ENCODE measurements at places on chromosomes 1 and 21. TPM values are rescaled to one million over a fixed set of nuclear protein-coding genes. Genes with fewer than 3 reads are reported as not detected.

DNA sequence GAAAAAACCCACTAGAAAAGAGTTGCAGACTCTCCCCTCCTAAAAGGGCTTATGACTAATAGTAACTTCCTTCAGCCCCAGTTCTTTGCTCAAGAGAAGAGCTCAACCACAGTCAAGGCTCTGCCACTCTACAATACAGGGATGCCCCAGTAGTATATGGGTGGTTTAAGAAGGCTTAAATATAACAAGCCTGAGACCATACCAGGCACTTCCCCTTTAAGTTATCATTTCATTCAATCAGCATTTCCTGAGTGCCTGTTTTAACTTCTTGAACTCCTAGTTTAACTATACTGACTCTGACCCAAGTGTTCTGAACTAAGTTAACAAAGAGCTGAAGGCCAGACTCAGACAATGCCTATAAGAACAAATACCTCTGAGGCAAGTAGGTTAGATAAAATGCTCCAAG, 19.8 kb downstream of the PRPF38A start:
- H3K4me1 ChIP-seq, result no peaks in the 10 kb centered on the region
- H3K27me3 ChIP-seq, result no peaks in the 10 kb centered on the region
- DNase-seq, result no peak
- H3K36me3 ChIP-seq, result peaks cover 22% of the 10 kb centered on the region
- no peak overlapping the region for H3K4me3 ChIP-seq

DNA sequence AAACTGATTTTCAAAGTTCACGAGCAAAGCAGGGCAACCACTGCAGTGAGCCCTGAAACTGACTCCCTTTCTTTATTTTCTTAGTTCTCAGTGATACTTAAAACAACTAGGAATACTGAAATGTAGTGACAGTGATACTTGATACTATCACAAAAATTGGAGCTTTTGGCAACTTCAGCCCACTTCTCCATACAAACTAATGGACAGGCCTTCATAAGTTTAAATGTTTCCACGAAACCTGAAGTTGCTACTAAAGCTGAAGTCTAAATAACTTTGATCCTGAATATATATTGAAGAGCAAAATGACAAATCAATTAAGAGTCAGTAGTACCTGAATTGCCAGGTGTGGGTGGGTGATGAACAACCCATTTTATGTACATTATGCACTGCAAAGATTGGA, 10.0 kb downstream of the NR5A2 start:
- H3K27me3 ChIP-seq, result no peaks in the 10 kb centered on the region
- no peak overlapping the region for H3K27ac ChIP-seq
- DNase-seq, result no peak

SIPA1L2 gene
- total RNA-seq, result 11.1 TPM

ECM1 gene
- 26.7 TPM for total RNA-seq

- no peaks in the 10 kb centered on the region for H3K36me3 ChIP-seq
- no peak overlapping the region for H3K4me3 ChIP-seq
- H3K27ac ChIP-seq, result no peak overlapping the region
- H3K27me3 ChIP-seq, result no peaks in the 10 kb centered on the region
These were observed 65.6 kb downstream of the RIMS3 start for GRCh38 chr1:40599926-40600325.

- no peaks in the 10 kb centered on the region for H3K36me3 ChIP-seq
- DNase-seq, result no peak
- no peak overlapping the region for H3K27ac ChIP-seq
- no peak overlapping the region for H3K4me3 ChIP-seq
These were observed 172.2 kb downstream of the EDEM3 start for GRCh38 chr1:184582411-184582810.

- DNase-seq, result no peak
- no peaks in the 10 kb centered on the region for H3K36me3 ChIP-seq
- no peaks in the 10 kb centered on the region for H3K4me1 ChIP-seq
- no peak overlapping the region for H3K27ac ChIP-seq
These were observed 4.9 kb downstream of the TMCO2 start for GRCh38 chr1:40252601-40253000.

DNA sequence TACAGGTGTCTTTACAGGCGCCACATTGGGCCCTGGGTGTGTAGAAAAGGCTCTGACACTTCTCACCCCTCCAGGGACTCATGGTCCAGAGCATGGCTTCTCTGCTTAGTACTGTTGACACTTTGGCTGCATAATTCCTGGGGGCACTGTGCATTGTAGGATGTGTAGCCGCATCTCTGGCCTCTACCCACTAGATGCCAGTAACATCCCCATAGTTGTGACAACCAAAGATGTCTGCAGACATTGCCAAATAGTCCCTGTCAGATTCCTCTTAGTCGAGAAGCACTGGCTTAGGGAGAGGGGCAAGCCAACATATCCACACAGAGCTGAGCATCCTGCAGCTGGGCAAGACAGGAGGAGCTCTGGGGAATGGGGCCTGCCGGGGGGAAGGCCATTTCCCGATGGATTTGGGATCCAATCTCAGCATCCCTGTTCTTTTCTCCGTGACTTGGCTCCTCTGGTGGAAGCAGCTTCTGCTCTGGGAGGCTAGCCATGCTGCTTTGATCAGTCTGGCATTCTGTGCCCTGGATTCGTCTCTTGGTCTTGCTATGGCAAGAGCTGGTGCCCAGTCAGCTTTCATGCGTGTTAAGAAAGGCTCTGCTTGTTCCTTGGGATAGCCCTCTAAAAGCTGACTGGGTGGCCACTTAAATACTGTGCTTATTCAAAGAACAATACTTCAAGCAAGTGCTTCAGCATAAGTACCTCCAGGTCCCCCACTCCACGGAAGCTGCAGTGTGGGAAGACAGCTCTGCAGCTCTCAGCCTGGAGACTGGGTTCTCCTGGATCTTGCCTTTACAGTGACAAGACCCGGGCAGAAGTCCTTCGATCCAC, 38.3 kb upstream of the SCMH1 start:
- H3K27ac ChIP-seq, result no peak overlapping the region
- no peaks in the 10 kb centered on the region for H3K27me3 ChIP-seq
- no peaks in the 10 kb centered on the region for H3K36me3 ChIP-seq
- H3K4me3 ChIP-seq, result no peak overlapping the region

GRCh38 chr21:33266050-33266788, at the start of gene IL10RB:
Gene IL10RB (plus strand): TSS chr21:33266367. CDS start chr21:33266466, 99 bp downstream.
- no peaks in the 10 kb centered on the region for H3K27me3 ChIP-seq
- H3K36me3 ChIP-seq, result peaks cover 4% of the 10 kb centered on the region
- no peaks in the 10 kb centered on the region for H3K4me1 ChIP-seq
- peak within 1 kb of the TSS; percentile 81 for H3K27ac ChIP-seq
- peak within 1 kb of the TSS; percentile 88 for H3K4me3 ChIP-seq

G0S2 gene
- 55.5 TPM for total RNA-seq

DNA sequence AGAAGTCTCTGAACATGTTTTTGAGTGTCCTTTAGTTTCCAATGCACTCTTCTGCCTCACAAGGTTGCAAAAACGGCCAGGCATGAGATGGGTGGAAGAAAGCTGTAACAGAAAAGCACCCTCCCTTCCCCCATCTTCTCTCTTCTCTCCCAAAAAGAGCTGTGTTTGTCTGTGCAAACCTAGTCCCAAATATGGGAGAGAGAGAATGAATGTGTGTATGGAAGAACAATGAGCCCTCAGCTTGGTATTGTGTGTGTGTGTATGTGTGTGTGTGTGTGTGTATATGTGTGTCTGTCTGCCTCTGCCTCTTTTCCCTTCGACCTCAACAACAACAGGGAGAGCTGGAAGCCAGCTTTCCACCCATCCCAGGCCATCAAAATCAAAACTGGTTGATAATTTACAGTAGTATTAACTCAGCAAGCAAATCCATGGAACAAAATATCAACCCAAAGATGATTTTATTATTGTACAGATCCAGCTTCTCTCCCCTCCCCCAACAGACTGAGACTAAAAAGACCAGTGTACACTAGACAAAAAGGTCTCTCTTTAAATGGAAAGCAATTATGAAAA, 1.8 kb downstream of the RERE start:
- no peak for DNase-seq
- H3K27ac ChIP-seq, result peak overlapping the region; percentile 95
- no peaks in the 10 kb centered on the region for H3K27me3 ChIP-seq

- no peak for DNase-seq
- H3K4me1 ChIP-seq, result no peaks in the 10 kb centered on the region
- no peaks in the 10 kb centered on the region for H3K36me3 ChIP-seq
These were observed 11.2 kb downstream of the AGO1 start for GRCh38 chr1:35894183-35894582.

- no peaks in the 10 kb centered on the region for H3K27me3 ChIP-seq
- H3K36me3 ChIP-seq, result peaks cover 24% of the 10 kb centered on the region
- H3K27ac ChIP-seq, result peak overlapping the region; percentile 96
These were observed 1.4 kb downstream of the KLHL21 start for GRCh38 chr1:6601049-6601922.

GRCh38 chr1:107953556-107953955, 11.4 kb downstream of the VAV3 start:
- no peak for DNase-seq
- H3K27ac ChIP-seq, result no peak overlapping the region

FAAH gene
- total RNA-seq, result 26.6 TPM

Measured in right lobe of liver (tissue), 6 donors.